SJSA1 (cell line): ENCODE measurements at places on chromosomes 6 and 20. TPM values are rescaled to one million over a fixed set of nuclear protein-coding genes. Genes with fewer than 3 reads are reported as not detected.

Gene MAP7
- 0.11 TPM in 1 of 2 replicates, not detected in the other for total RNA-seq

Gene OR12D3
- total RNA-seq = not detected in 2 replicates

Gene PGC
- total RNA-seq = not detected in 2 replicates

Gene NXT1
- 76.0 and 82.5 TPM in 2 replicates for total RNA-seq

Gene HECA
- 9.1 and 9.5 TPM in 2 replicates for total RNA-seq

Gene EGFL8
- total RNA-seq = 0.19 and 3.1 TPM in 2 replicates

Gene DEK
- total RNA-seq = 354 and 542 TPM in 2 replicates

Gene MUC22
- total RNA-seq = not detected in 2 replicates

DNA sequence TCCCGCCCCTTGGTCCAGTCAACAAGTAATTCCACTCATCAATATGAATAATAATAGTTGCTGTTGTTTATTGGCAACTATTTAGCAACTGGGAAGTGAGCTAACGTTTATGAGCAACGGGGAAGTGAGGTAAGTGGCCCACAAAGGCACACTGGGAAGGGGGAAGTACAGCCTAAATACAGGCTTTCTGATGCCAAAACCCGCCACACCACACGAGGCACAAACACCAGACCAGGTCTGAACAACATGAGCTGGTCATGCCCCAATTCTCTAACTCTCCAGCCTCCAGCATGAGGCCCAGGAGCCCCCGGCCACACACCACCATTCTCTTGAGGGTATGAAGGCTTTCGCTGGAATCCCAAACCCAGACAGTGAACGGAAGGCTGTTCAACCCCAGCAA is 50.8 kb downstream of the PREX1 start:
- no peak for DNase-seq
- H3K4me1 ChIP-seq = peaks cover 3% of the 10 kb centered on the region; the same call in 1 of the 2 replicates
- H3K27ac ChIP-seq = no peak overlapping the region
- H3K4me3 ChIP-seq = no peak overlapping the region
- H3K27me3 ChIP-seq = no peaks in the 10 kb centered on the region

DNA sequence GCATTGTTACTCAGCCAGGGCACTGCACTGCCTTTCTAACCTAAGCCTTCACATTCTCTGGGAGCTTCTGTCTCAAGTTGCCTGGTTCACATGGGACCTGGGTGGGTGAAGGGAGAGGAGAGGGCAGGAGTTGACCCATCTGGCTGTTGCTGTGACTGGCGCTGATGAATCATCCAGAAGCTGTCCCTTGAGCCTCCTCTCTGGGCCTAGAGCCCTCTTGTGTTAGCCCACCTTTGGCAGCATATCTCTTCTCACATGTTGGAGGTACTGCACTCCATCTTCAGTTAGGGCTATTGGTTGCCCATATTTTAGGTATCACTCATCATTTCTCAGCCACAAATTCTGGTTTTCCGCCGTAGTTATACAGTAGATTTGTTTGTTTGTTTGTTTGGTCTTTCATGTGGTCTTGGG is 19.8 kb downstream of the XRN2 start:
- H3K27me3 ChIP-seq = no peaks in the 10 kb centered on the region
- H3K36me3 ChIP-seq = peaks cover 5% of the 10 kb centered on the region
- 0 out of 2 replicates have a peak overlapping the region, but pooled peaks have one; percentile 24 for H3K27ac ChIP-seq
- DNase-seq = no peak

DNA sequence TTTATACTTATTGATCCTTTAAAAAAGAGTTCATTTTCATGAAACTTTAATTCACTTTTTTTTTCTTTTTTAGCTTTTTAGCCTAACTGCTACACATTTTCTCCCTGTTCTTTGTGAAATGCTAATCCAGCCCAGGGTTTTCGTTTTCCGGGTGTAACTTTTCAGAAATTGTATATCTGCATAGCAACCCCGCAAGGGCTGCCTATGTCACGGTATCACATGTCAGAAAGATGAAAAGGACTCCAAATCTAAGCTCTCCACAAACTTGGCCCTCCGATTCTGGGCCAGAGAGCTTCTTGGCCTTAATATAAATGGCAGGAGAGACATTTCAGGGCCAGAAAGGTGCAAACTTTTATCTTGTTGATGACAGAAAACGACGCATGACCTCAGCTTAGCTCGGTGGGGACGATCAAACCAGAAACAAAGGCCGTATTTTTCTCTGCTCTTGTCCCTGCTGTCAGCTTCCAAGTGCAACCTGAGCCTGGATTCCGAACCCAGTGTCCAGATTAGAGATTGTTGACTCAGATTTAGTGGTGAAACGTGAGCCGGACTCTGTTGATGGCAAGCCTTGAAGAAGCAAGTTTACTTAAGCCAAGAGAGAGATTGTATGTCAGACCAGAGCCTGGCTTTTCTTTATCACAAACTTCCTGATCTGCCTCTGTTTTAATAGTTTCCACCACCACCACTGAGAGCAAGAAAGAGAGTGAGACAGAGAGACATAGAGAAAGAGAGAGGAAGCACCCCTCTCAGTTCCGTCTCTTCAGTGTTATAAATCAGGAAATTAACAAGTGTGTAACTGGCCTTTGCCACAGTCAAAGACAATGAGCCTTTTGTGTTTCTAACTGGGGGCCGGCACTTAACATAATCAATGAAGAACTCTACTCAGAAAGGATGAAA is 157.8 kb downstream of the SCML4 start:
- H3K36me3 ChIP-seq = no peaks in the 10 kb centered on the region
- no peak overlapping the region; the same call in 1 of the 2 replicates for H3K27ac ChIP-seq
- H3K4me1 ChIP-seq = peaks cover 19% of the 10 kb centered on the region
- no peak for DNase-seq
- no peak overlapping the region for H3K4me3 ChIP-seq

DNA sequence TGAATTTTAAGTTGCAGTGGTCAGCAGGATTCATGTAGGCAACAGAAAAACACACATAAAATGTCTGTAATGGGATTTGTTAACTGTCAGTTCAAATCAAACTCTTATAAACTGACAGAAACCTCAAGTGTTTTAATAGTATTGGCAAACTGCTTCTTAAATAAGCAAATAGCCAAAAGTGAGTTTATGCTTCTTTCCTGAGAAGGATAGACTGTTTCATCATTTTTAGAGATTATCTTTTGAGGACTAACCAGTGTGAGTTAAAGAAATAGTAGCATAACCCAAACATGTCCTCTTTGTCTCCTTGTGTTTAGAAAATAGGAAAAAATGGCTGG is 68.0 kb downstream of the AIG1 start:
- H3K27ac ChIP-seq = no peak overlapping the region
- DNase-seq = no peak
- H3K4me1 ChIP-seq = peaks cover 8% of the 10 kb centered on the region
- H3K27me3 ChIP-seq = no peaks in the 10 kb centered on the region
- H3K4me3 ChIP-seq = no peak overlapping the region
- no peaks in the 10 kb centered on the region for H3K36me3 ChIP-seq

GRCh38 chr6:159077123-159077522 is 32.3 kb upstream of the TAGAP start:
- H3K4me3 ChIP-seq = no peak overlapping the region
- no peak overlapping the region for H3K27ac ChIP-seq
- peaks cover 55% of the 10 kb centered on the region for H3K4me1 ChIP-seq
- no peaks in the 10 kb centered on the region for H3K36me3 ChIP-seq
- no peak for DNase-seq

DNA sequence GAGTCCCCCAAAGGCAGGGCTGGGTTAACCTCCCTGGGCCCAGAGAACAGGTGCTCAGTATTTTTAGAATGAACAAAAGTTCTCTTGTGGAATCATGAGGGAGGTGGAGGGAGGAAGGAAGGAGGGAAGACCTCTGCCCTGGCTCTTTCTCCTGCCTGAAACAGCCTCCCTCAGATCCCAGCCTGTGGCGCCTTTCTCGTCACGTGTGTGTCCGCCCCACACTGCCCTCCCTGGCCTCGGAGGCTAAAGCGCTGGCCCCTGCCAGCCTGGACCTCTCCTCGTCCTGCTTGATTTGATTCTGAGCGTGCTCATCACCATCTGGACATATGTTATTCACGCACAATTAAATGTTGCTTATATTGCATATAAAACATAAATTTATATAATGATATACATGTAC is 40.9 kb downstream of the PHACTR3 start:
- no peak overlapping the region for H3K27ac ChIP-seq
- H3K4me3 ChIP-seq = no peak overlapping the region

GRCh38 chr6:137305691-137306090 is 86.5 kb upstream of the IFNGR1 start:
- no peaks in the 10 kb centered on the region for H3K27me3 ChIP-seq
- DNase-seq = no peak
- peaks cover 8% of the 10 kb centered on the region for H3K4me1 ChIP-seq
- no peak overlapping the region for H3K27ac ChIP-seq
- H3K36me3 ChIP-seq = no peaks in the 10 kb centered on the region

DNA sequence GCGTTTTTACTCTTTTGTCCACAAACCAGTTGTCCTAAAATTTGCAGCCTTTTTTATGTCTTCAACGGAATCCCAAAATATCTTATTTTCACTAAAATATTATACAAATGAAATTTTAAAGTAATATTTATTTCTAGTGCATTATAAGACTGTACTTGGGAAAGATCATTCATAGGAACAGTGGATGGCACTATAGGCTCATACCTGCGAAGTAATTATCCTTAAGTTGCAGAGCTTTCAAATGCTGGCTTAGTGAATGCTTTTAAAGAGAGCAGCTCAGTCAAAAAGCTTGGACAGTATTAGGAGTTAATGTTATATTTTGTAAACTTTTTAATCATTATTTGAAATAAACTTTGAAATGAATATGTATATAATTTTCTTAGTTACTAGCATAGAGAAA is 254.9 kb downstream of the CDKAL1 start:
- no peaks in the 10 kb centered on the region for H3K4me1 ChIP-seq
- H3K27ac ChIP-seq = no peak overlapping the region
- H3K27me3 ChIP-seq = no peaks in the 10 kb centered on the region
- no peak for DNase-seq
- no peaks in the 10 kb centered on the region for H3K36me3 ChIP-seq

DNA sequence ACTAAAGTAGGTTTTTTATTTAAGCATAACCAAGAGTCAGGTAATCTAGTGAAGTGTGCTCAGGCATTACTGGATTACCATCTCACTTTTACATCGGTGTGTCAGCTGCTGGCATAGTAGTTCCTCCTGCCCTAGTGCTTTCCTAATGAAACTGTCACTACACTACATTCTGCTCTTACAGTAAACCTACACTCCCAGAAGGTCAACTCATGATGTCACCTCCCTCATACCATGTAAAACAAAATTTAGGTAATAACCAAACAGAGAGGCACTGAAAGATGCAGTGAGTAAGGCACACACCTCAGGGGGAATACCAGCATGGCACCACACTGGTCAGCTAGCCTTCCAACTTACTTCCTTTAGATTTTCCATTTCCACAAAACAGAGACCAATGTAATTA is 23.3 kb downstream of the HUS1B start:
- no peak for DNase-seq
- no peaks in the 10 kb centered on the region; the same call in 1 of the 2 replicates for H3K4me1 ChIP-seq
- no peak overlapping the region for H3K27ac ChIP-seq
- H3K4me3 ChIP-seq = no peak overlapping the region

GRCh38 chr6:105038259-105038658 is 81.4 kb downstream of the LIN28B start:
- no peak for DNase-seq
- H3K27me3 ChIP-seq = 0 out of 2 replicates have a peak, but pooled peaks cover 3% of the 10 kb centered on the region
- no peaks in the 10 kb centered on the region for H3K36me3 ChIP-seq
- no peaks in the 10 kb centered on the region for H3K4me1 ChIP-seq

- H3K27me3 ChIP-seq = no peaks in the 10 kb centered on the region
- H3K36me3 ChIP-seq = no peaks in the 10 kb centered on the region
- peaks cover 42% of the 10 kb centered on the region for H3K4me1 ChIP-seq
- peak; percentile 31 for DNase-seq
- no peak overlapping the region for H3K4me3 ChIP-seq
These were observed 232.5 kb downstream of the IBTK start for GRCh38 chr6:82015043-82015442.

DNA sequence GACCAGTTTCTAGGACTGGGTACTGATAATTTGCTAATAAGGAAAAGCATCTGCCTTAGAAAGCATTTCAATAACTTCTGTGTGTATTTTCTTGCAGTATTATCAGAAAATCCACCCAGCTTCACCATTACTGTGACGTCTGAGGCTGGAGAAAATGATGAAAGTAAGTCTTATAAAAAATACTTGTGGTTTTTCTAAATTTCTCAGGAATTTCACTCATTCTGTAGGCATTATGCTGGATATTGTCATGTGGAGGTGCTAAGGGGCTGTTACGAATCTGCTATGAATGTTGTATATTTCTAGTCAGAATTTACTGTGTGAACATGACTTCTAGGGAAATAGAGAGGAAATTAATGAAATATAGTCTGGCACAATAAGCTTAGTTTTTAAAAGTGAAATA is 8.9 kb downstream of the RWDD1 start:
- peak overlapping the region; percentile 25 for H3K27ac ChIP-seq
- H3K4me1 ChIP-seq = 0 out of 2 replicates have a peak, but pooled peaks cover 5% of the 10 kb centered on the region
- H3K36me3 ChIP-seq = peaks cover 63% of the 10 kb centered on the region
- no peak overlapping the region for H3K4me3 ChIP-seq

DNA sequence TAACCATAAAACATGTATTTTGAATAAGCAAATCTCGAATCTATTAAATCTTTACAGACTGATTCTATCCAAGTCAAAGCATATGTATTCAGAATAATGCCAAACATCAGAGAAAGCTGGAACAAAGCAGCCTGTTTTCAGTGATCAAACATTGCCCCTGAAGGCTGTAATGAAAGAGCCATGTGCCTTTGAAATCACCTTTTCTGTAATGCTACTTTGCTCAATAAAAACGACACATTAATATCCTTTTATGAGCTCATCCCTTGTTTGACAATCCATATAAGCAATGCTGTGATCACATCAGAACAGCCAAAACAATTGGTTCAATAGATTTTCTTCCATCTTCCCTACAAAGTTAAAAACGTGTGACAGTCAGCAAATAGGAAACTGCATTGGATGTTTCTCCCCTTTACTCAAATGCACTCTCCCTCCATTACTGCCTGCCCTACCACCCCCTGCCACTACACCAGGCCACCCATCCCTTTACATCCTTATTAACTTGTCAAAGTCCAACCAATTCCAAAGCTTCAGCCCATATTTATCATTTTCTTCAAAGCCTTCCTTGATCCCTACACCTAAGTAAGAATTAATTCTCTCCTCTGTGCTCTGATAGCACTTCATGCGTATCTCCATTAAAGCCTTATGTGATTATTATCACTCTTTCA is 42.0 kb downstream of the THEMIS start:
- no peak overlapping the region for H3K27ac ChIP-seq
- H3K4me3 ChIP-seq = no peak overlapping the region

GRCh38 chr6:161636882-161637430 is 363.1 kb upstream of the AGPAT4 start:
- peaks cover 25% of the 10 kb centered on the region for H3K4me1 ChIP-seq
- H3K27me3 ChIP-seq = no peaks in the 10 kb centered on the region
- DNase-seq = no peak
- H3K4me3 ChIP-seq = no peak overlapping the region

- no peak overlapping the region for H3K27ac ChIP-seq
- H3K4me1 ChIP-seq = no peaks in the 10 kb centered on the region
- H3K4me3 ChIP-seq = no peak overlapping the region
- DNase-seq = no peak
- H3K36me3 ChIP-seq = no peaks in the 10 kb centered on the region
These were observed 183.8 kb downstream of the PTPRK start for GRCh38 chr6:128336436-128337095.

GRCh38 chr6:139790527-139790926 is 416.1 kb upstream of the CITED2 start:
- no peak overlapping the region for H3K4me3 ChIP-seq
- no peaks in the 10 kb centered on the region for H3K27me3 ChIP-seq
- H3K27ac ChIP-seq = no peak overlapping the region
- DNase-seq = no peak
- no peaks in the 10 kb centered on the region for H3K4me1 ChIP-seq

GRCh38 chr20:48373555-48373934 is 454.3 kb downstream of the PREX1 start:
- no peak overlapping the region for H3K4me3 ChIP-seq
- H3K4me1 ChIP-seq = no peaks in the 10 kb centered on the region
- peaks cover 26% of the 10 kb centered on the region for H3K27me3 ChIP-seq
- no peak overlapping the region for H3K27ac ChIP-seq
- no peaks in the 10 kb centered on the region for H3K36me3 ChIP-seq
